ENCODE measurements at places on chromosomes 1 and 21.

GRCh38 chr1:90544356-90544755, 172.7 kb downstream of the BARHL2 start:
- no peak for DNase-seq

DNA sequence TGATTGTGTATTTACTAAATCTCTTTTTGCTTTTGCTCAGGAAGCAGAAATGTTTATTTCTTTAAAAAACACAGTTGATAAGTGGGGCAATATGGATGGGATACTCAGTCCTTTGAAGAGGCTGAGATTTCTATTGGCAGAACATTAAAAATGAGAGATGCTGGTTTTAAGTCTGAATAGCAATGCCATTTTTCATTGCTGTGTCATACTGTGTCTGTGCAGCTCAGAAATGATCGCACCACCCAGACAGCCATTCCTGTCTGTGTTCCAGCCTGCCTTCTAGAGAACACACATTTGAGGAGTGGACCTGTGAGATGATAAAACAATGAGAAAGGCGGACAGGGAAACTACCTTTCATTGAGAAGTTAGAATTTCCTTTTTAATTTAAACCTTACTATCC, 231.2 kb upstream of the USP24 start:
- no peak for DNase-seq

DNA sequence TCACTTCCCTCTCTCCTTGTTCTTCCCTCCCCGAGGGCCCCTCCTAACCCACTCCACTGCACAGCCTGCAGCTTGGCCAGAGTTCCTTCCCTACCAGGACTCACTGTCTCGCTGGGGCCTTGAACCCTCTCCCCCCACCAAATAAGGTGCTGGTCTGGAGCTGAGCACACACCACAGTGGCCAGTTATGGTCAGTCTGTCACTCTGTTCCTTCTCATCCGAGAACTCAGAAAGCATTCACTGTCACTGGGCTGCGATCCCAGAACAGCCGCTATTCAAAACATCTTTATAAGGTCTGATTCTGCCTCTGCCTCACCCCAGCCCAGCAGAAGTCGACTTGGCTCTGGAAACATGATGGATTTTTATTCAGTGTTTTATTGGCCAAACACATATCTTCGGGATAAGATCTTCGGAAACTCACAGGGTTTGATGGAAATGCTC, 19.8 kb upstream of the LBR start:
- DNase-seq, result no peak

DNA sequence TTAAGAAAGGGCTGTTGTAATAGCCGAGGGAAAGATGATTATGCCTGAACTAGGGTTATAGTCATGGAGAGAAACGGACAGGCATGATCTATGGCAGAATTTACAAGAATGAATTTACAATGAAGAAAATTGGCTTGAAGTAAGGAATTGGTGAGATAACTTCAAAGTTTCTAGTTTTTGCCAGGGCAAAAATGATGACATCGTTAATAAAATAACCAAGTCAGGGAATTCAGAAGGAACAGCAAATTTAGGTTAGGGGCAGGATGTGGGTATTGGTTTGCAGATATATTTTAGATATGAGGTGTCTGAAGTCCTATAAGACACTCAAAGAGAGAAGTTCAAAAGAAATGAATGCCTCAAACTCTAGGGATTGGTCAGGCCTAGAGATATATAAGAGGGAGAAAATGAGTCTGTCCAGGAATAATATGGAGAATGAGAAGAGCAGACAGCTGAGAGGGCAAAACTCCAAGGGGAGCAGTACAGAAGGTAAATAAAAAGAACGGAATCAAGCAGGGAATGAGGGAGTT, 62.8 kb downstream of the IARS2 start:
- DNase-seq, result no peak

GRCh38 chr1:15046487-15047165, 106.9 kb upstream of the TMEM51 start:
- no peak for DNase-seq

- no peak for DNase-seq
These were observed 61.0 kb upstream of the ATP1A1 start for GRCh38 chr1:116311756-116312680.

DNA sequence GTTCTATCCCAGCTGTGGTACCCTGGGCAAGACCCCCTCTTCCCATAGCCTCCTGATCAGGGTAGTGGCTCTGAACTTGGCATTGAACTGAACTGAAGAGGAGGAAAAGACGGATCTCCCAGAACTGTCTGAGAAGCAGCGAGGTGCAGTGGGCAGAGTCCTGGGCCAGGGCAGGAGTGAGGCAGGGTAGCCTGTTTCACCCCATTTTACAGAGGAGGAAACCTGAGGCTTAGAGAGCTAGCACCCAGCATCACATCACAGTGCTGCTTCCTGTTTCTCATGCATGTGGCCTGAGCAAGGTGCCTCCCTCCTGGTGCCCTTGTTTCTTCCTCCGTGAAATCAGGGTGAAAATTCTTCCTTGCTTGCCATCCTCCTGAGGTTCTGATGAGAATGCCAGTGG, 17.1 kb downstream of the ZNF362 start:
- no peak for DNase-seq

DNA sequence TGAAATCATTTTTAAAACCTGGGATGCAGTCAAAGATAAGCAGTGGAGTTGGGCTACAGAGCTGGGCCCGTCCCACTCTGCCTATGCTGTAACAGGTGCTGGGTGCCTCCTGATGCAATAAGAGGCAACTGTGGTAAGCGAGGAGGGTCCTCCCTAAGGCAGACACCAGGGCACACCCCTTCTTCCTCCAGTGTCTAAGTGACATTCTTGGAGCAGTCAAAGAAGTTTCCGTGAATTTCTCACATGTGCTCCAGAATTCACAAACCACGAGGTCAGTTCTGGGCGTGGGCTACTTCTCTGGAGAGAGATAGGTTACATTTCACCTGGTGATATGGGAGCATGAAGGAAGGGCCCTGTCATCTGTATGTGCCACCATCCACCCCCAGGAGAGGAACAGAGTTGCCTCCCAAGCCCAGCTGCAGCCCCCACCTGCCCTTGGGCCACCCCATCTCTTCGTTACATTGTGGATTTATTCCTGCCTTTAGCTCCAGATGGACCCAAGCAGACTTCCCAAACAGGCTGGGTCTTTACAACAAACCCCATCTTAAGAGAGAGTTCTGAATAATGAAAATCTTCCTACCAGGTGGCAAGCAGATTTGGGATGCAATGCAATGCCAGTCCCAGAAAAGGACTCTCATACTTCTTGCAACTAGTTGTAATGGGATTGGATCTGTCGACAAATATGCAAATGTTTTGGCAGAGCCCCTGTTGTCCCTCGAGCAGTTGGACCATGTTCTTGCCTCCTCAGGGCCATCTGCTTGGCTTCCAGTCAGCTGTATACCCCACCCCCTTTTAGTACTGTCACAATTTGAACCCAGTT, 82.5 kb upstream of the CNTN2 start:
- DNase-seq, result no peak

- DNase-seq, result no peak
These were observed 24.8 kb upstream of the NMNAT2 start for GRCh38 chr1:183443011-183443410.

- no peak for DNase-seq
These were observed 318.0 kb downstream of the PTPRU start for GRCh38 chr1:29554208-29554778.

- DNase-seq, result no peak
These were observed 72.3 kb downstream of the PRDM2 start for GRCh38 chr1:13772271-13772670.

- no peak for DNase-seq
These were observed 6.0 kb upstream of the TUT4 start for GRCh38 chr1:52558941-52559340.

DNA sequence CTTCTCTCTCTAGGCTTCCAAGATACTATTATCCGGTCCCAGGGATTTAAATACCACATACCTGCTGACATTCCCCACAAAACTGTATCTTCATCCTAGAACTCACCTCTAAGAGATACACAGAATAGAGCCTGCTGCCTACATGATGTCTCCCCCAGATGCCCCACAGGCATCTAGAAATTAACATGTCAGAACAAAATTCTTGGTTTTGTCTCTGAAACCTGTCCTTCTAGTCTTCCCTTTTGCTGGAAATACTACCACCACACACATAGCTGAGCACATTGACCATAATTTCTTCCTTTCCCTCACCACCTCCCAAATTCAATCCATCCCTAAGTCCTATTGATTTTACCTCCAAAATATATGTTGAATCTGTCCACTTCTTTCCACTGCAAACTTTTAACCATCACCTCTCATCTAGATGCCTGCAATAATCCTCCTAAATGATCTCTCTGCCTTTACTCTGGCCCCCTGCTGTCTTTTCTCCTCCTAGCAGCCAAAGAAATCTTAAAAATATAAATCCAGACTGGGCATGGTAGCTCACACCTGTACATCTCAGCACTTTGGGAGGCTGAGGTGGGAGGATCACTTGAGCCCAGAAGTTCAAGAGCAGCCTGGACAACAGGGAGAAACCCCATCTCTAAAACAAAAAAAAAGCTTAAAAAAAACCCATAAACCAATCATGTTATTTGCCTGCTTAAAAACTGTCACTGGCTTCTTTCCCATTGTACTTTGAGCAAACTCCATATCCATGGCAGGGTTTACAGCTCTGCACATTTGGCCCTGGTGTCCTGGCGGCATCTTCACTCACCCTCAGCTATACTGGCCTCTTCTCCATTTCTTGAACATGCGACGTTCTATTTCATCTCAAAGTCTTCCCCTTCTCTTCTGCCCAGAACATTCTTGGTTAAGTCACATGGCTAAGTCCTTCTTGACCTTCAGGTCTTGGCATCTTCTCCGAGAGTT, 6.2 kb upstream of the FAM76A start:
- DNase-seq, result no peak

DNA sequence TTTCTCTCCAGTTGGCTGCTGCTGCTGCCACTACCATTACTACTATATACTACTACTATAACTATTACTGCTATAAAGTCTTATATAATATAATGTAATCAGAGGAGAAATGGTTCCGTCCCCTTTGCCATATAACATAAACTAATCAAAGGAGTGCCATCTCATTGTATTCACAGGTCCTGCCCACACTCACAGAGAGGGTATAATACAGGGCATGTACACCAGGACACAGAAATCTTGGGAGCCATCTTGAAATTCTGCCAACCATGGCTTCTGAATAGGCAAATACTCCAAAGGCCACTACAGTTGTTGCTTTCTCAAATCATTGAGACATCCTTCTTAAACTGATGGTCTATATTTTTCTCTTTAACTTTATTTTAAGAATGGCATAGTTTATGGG, 6.9 kb upstream of the ZRANB2 start:
- no peak for DNase-seq

DNA sequence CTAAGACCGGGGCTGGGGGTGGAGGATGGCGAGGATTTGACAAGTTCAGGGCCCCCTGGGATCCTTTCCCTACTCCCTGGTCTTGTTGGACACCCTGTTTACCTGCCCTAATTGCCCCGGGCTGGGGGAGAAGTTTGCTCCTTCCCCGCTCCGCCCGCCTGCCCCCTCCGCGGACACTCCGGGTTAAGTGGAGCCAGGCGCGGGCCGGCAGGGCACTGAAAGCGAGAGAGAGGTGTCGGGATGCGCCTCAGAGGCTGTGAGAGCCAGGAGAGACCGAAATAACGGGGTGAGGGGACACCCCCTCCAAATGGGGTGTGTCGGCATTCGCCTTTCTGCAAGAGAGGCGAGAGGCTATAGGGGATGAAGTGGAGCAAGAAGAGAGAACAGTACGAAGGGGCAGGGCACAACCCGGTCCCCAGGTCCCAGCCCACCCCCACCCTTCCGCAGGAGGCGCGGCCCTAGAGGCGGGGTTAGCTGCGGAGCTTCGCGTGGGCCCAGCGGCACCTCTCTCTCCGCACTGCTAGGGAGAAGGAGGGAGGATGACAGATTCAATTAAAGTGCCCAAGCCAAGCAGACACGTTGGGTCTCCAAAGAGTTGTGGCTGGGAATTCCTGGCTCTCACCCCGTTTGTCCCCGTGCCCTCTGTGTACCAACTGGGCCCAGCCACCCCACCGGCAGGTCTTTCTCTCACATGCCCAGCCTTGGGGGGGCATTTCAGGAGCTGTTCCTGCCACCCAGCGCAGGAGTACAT, 3.8 kb downstream of the EFNA3 start:
- no peak for DNase-seq

DNA sequence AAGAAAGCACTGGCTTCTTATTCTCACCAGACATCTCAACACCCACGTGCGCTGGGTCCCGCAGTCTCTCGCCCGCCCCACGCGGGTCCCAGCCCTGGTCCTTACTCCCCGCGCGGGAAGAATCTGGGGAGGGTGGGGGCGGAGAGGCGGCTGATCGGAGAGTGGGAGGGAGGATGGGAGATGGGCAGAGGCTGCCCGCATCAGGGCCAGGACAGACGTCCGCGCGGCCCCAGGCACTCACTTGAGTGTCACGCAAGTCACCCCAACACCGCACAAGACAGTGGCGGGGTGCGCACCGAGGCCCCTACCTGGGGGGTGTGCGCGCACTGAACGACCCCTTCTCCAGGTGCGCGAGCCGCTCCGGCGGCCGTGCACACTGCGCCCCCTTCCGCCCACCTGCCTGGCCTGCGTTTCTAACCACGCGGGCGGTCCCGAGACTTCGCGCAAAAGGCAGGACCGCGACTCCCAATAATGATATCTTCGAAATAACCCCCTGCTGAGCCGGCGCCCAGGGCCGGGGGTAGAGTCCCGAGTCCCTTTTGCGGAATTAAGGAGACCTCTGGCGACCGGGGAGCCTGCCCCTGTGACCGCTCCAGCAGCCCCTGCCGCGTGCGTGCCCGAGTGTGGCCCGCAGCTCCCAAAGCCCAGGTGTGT, 6.0 kb upstream of the SIM2 start:
- no peak for DNase-seq

DNA sequence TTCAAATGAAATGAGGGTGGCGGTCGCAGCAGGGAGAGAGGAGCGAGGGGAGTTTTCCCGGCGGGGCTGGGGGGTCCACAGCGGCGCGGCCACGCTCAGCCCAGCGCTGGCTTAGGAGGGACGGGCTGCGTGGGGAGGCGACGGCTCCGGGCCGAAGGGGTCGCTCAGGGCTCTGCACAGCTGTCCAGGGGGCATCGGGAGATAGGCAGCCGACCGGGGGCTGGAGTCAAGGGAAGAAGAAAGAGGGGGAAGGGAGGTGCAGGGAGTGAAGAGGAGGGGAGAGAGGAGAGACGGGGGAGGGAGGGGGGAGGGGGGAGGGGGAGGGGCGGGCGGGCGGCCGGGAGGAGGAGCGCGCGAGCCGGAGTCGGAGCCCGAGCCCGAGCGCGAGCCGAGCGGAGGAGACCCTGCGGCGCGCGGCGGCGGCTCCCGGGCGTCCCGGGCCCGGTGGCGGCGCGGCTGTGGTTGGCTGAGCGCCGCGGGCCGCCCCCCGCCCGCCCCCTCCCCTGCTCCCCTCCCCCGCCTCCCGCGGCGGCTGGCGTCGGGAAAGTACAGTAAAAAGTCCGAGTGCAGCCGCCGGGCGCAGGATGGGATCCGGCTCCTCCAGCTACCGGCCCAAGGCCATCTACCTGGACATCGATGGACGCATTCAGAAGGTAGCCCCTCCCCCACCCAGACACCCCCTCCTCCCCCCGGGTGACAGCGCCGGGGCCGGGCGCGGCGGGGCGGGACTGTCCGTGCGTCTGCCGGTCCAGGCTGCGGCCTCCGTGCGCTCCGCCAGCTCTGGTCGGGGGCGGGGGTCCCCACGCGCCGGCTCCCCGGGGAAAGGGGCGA, at the start of gene PDE9A:
PDE9A (plus strand) TSS at position 391 of the 831 bp plus-strand sequence; CDS start at position 585, 194 bp downstream.
- DNase-seq, result peak; percentile 29
